ENCODE measurements at places on chromosomes 5 and 9.

- DNase-seq: no peak
These were observed 140.1 kb upstream of the GRIA1 start for GRCh38 chr5:153350175-153350883.

DNA sequence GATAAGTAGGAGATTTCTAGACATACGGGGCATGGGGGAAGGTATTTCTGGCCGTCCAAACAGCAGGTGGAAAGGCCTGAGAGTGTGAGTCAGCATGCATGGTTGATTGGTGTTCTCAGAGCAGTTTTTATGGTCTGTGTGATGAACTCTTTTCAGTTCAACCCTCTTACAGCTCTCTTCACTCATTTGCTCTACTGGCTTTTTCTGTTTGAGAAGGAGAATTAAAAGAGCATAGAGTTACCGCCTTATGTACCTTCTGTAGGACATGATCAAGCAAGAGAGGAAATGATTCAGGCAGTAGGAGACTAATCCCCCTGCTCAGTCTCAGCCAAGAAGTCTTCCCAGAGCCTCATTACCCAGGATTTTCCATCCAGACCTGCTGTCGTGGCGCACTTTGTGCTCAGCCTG is 92.4 kb downstream of the PRDM6 start:
- DNase-seq: no peak

- no peak for DNase-seq
These were observed 50.9 kb downstream of the MEGF9 start for GRCh38 chr9:120663380-120663779.

- no peak for DNase-seq
These were observed 47.0 kb downstream of the SLC44A1 start for GRCh38 chr9:105291422-105291859.

DNA sequence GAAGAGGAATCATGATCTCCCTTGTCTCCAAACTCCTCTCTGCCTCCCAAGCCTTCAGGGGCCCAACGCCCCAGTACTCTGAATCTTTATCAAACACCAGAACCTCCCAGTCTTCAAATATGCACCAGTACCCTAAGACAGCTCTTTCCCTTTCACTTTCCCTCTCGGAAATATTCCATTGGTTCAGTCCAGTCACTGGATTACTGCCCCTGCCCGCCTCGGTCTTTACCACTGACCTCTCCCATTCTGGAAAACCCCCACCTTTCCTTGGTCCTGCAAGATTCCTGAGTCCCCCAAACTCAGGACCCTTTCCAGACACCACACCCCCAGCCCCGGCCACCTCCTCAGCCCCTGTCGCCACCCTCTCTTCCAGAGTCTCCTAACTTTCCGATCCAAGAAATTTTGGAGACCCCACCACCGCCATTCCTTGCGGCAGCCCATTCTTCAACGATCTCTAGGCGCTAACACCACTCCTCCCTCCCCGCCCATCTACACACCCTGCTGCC is 674 bp downstream of the C5orf15 start:
- DNase-seq: no peak

GRCh38 chr9:5357431-5358105 is 17.9 kb upstream of the RLN1 start:
- DNase-seq: no peak

- DNase-seq: no peak
These were observed 785.3 kb upstream of the SEMA6A start for GRCh38 chr5:117359895-117360294.

DNA sequence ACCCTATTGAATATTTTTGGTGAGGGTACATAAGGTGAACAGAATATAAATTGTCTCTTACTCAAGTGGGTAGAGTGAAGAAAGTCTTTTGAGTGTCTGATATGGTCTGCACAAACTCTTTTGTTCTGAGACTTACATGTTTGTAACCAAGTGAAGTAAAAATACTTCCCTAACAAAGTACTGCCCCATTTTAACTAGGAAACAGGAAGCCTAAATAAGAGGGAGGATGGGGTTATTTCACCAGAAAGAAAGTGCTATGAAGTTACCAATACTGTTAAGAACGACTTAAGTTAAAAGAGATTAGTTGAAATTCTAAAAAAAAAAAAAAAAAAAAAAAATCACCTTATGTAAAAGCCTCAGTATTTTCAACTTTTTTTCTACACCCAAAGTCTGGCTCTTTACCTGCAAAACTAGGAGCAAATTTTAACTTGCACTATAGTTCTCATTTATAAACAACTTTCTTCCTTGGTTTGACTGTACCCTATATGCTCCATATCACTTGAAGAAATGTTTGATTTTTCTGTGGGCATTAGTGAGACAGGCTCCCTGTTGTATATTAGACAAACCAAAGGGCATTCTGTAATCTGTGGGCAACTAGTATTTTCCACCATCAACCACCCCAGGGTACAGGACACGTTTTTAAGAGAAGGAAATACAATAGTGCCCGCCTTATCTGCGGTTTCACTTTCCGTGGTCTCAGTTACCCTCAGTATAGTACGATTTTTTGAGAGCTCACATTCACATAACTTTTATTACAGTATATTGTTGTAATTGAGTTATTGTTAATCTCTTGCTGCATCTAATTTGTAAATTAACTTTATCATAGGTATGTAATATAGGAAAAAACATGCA is 127.7 kb downstream of the NR3C1 start:
- DNase-seq: no peak

- peak; percentile 17 for DNase-seq
These were observed 33.8 kb downstream of the TGFBI start for GRCh38 chr5:136062366-136063274.

DNA sequence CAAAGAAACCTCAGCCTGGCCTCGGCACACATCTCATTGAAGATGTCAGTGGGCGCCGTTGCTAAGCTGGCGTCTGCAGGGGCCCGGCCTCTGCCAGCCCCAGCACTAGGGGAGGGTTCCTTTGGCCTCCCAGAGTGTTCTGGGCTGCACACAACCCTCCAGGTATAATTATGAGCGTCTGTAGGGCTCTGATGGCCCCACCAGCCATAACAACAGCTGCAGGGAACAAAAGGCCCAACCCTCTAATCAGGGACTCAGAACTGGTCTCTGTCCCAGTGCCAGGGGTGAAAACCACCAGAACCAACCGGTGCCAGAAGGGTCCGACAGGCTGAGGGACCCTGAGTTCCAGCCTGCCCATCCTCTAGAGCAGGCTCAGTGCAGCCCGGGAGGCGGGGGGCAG is 39.5 kb upstream of the SLC12A7 start:
- DNase-seq: no peak

DNA sequence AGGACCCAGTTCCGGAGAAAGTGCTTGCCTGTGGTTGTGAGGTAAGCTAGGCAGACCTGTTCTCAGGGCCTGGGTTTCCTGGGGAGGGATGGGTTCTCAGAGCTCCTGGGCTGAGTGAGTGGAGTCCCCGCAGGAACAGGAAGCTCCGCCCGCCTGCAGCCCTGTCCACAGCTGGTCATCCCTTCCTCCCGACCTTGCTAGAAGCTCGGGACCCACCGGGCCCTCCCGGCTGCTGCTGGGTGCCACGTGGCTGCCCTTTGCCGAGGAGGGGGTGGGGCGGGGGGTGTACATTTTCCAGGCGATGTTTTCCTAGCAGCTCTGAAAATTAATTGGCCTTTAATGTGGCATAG is 198.1 kb downstream of the C9orf50 start:
- no peak for DNase-seq

DNA sequence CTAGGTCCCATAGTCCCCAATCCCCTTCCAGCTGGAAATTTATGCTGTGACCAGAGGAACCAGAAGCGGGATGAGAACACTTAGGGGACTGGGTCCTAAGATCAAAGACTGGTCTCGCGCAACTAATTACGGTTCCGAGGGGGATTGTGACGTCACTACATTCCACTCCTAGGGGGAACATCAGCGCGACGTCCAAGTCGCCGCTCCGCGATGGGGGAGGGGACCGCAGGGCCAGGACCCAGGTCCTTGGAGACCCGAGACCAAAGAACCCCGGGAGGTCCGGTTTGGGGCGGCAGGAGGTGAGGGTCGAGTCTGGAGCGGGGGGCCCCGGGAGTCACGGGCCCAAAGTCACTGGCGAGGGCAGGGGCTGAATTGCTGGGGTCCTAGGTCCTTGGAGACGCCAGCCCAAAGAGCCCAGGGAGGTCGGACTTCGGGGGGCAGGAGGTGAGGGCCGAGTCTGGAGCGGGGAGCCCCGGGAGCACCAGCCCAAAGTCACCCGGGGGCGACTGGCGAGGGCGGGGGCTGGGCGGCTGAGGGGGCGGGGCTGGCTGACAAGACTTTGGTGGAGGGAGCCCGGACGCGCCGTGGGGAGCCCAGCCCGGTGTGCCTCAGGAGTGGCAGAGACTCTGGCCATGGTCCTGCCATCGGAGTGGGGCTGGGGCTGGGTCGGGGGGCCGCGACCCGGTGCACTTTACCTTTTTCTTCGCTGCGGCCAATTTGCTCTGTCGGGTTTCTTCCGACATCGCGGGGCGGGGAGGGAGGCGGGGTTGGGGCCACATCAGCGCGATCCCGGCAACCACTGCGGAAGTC is at the start of gene GOLGA2:
GOLGA2 (minus strand) TSS at position 810 of the 810 bp plus-strand sequence; CDS start at position 779, 31 bp downstream.
- DNase-seq: no peak

DNA sequence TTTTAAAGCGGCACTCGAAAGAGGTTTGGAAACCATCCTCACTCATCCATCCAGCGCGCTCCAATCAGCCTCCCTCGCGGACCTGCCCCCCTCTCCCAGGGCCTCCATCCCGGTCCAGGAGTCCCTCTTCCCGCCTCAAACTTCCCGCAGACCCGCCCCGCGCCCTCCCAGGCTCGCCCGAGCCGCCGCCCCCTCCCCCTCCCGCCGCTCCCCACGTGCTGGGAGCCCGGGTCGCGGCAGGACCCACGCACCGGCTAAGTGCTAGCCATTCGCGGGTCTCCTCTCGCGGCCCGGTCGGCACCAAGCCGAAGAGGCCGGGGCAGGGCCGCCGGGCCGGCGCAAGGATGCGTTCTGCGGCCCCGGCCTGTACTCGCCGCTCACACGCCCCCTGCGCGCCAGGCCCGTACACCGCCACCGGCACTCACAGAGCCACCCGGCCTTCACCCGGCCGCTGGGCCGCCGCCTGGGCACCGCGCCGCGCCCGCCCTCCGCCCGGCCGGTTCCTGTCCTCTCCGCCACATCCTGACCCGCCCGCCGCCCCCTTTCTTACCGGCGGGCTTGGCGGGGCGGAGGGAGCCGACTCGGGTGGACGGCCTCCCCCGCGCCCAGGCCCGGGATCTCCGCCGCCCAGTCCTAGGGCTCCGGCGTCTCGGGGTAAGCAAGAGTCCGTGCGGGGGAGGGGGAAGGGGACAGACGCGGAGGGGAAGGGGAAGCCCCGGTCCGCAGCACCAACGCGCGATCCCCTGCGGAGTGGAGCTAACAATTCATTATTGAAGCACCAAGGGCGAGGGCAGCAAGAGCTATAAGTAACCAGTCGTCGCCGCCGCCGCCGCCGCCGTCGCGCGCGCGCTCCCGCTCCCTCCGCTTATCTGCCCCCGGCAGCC is 576 bp downstream of the CHD1 start:
- peak; percentile 45 for DNase-seq

- no peak for DNase-seq
These were observed 46.4 kb downstream of the SYK start for GRCh38 chr9:90847971-90848370.

- DNase-seq: no peak
These were observed 897 bp downstream of the ROPN1L start for GRCh38 chr5:10442576-10442975.

GRCh38 chr5:164345173-164345849 is 839.9 kb downstream of the MAT2B start:
- no peak for DNase-seq

GRCh38 chr5:112687306-112687705 is 50.4 kb upstream of the APC start:
- DNase-seq: no peak

- no peak for DNase-seq
These were observed 74.0 kb downstream of the DIRAS2 start for GRCh38 chr9:90568667-90569066.

DNA sequence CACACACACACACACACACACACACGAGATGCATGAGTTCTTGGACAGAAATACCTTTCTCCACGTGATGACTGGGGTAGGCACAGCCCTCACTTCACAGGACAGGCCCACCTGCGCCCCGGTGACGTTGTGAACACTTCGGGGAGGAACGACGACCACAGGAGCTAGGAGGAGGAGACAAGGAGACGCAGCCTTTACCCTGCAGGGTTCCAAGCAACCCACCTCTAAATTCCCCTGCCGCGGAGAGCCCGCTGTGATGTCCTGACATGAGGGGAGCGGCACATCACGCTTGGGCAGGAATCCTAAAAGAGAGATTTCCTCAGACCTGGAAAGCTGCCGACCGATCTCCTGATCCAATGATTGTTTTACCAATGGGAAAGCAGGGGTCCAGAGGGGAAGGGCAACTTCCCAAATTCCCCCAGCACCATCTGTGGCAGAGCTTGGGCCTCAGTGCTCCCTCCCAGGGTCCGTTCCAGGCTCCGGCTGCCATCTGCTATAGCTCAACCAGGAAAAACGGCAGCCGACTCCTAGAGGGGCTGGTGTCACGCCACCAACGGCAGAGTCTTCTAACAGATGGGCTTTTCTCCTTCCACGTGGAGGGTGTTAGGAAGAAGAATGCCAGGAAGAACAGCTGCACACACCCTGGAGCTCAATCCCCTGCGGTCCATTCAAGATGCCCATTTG is 10.1 kb downstream of the IGFBPL1 start:
- DNase-seq: no peak

- DNase-seq: no peak
These were observed 118.7 kb downstream of the PJA2 start for GRCh38 chr5:109291090-109291489.

DNA sequence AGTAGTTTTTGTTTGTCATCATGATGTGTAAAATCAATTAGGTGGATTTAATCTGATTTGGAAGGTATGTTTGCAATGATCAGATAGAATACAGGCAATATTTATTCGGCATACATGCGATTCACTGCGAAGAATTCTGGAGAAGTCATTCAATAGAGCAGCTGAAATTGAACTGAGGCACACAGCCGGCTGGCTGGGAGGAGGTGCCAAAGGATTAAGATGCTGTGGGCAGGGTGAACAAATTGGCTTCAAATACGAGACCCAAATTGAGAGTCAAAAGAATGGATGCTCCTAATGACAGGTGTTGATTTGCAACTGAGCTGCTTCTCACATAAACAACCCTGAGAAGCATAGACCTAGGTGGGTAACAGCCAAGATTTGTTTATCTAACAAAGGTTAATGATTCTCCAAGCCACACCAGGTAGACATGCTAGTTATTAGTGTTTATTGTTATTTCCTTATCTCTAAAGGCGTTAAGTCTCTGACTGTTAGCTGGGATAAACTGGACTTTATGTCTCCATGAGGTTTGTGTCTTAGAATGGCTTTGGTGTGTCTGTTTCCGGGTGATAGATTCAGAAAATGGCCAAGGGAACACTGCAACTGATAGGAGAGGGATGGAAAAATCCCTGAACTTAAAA is 55.3 kb upstream of the CLINT1 start:
- no peak for DNase-seq

- no peak for DNase-seq
These were observed 22.7 kb downstream of the CYFIP2 start for GRCh38 chr5:157288405-157289163.

Data from stimulated activated CD4-positive, alpha-beta T cell treated with anti-CD3 and anti-CD28 coated beads, Interleukin-1b, Interleukin-23, amount 100 ng/mL, for 48 hours (primary cell).